Adrenal gland (tissue), 19 donors: ENCODE measurements at places on chromosomes 12 and 14. TPM values are rescaled to one million over a fixed set of nuclear protein-coding genes. Genes with fewer than 3 reads are reported as not detected.

Gene FOXG1
- not detected for total RNA-seq

GRCh38 chr12:76711241-76711640 is 52.7 kb upstream of the ZDHHC17 start:
- H3K36me3 ChIP-seq = no peaks in the 10 kb centered on the region
- DNase-seq = no peak
- no peak overlapping the region for H3K4me3 ChIP-seq
- no peaks in the 10 kb centered on the region for H3K27me3 ChIP-seq
- no peaks in the 10 kb centered on the region for H3K4me1 ChIP-seq
- no peak overlapping the region for H3K27ac ChIP-seq

Gene SCYL2
- 46.2 TPM for total RNA-seq

GRCh38 chr14:86782092-86782580 is 1210.8 kb downstream of the GALC start:
- H3K4me3 ChIP-seq = no peak overlapping the region
- no peaks in the 10 kb centered on the region for H3K36me3 ChIP-seq
- H3K27me3 ChIP-seq = no peaks in the 10 kb centered on the region
- H3K27ac ChIP-seq = no peak overlapping the region
- no peak for DNase-seq
- H3K4me1 ChIP-seq = no peaks in the 10 kb centered on the region

GRCh38 chr14:23153851-23154796 is 29.3 kb downstream of the SLC7A8 start:
- no peaks in the 10 kb centered on the region for H3K27me3 ChIP-seq
- H3K27ac ChIP-seq = peak overlapping the region; percentile 89
- peaks cover 26% of the 10 kb centered on the region for H3K4me1 ChIP-seq
- H3K36me3 ChIP-seq = no peaks in the 10 kb centered on the region
